ENCODE measurements at places on chromosomes 11 and 22. TPM values are rescaled to one million over a fixed set of nuclear protein-coding genes. Genes with fewer than 3 reads are reported as not detected.

DNA sequence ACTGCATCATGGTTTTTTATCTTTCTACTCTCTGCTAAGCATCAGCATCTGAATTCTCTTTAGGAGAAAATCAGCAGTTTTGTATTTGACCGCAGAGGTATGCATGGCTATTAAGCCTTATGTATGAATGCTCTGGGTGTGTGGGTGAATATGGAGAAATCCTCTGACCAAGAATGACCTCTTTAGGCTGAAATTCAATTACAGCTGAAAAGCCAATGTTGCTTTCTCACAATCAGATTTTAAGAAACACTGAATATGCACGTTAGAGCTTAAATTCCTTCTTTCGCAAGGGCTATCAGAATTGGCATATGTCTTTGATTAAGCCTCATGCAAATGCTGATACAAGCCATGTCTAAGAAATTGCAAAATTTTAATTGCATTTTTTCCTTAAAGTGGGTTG lies 43.2 kb downstream of the ARHGAP42 start:
- DNase-seq: no peak
- H3K27me3 ChIP-seq: no peaks in the 10 kb centered on the region
- H3K4me1 ChIP-seq: no peaks in the 10 kb centered on the region
- no peak overlapping the region for H3K27ac ChIP-seq
- H3K36me3 ChIP-seq: no peaks in the 10 kb centered on the region
- H3K4me3 ChIP-seq: no peak overlapping the region

GRCh38 chr11:128232588-128232987 lies 354.8 kb downstream of the ETS1 start:
- H3K4me1 ChIP-seq: no peaks in the 10 kb centered on the region
- DNase-seq: no peak
- no peaks in the 10 kb centered on the region for H3K27me3 ChIP-seq
- H3K36me3 ChIP-seq: no peaks in the 10 kb centered on the region
- H3K27ac ChIP-seq: no peak overlapping the region

DNA sequence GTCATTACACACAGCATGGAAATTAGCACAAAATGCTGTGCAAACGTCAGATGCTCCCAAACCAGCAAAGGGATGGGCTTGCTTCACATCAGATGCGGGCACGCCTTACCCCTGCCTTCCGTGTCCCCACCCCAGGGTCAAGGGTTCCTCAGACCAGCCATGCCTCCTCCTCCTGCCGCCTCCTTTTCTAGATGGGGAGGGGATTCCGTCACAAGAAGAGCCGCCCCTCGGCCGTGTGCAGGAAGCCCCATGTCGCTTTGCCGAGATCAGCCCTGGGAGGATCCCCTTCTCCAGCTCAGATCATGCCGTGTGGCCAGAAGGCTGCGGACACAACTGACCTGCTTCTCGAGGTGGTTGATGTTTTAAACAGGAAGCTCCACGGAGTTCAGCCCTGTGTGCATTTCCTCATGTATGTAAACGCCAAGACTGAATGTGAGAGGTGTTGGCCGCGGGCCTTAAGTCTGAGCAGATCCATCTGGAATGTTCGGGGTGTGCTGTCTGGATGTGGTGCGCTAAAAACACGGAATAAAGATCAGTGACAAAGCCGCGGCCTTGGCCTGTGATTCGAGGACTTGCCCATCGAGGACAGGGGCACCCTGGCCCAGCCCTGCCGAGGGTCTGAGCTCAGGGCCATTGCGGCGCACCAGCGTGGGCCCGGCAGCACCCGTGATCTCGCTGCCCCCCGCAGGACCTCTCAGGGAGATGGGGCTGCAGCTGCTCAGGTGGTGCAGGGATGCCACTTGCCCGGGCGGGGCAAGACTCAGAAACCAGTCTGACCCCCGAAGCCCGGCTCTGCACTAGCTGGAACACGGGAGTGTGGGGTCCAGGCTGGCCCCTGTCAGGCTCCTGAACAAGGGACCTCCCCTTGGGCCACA lies 412.9 kb downstream of the TBC1D22A start:
- H3K36me3 ChIP-seq: no peaks in the 10 kb centered on the region
- DNase-seq: peak; percentile 40
- H3K27ac ChIP-seq: no peak overlapping the region
- H3K4me1 ChIP-seq: no peaks in the 10 kb centered on the region
- H3K4me3 ChIP-seq: no peak overlapping the region

DNA sequence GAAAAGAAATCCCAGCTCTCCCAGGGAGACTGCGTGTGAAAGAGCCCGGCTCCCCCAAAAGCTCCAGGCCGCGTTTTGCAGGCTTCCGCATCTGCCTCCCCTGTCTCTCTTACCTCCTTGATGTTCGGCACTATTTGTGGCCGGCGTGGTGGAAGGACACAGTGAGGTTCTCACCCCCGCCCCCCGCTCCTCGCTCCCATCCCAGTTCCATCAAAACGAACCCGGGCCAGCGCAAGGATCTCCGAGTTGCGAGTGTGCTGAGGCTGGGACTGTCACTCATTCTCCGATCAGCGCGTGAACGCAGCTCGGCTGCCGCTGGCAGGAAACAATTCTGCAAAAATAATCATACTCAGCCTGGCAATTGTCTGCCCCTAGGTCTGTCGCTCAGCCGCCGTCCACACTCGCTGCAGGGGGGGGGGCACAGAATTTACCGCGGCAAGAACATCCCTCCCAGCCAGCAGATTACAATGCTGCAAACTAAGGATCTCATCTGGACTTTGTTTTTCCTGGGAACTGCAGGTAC lies at the start of gene NCAM1:
Gene NCAM1 (plus strand): TSS at position 275 of the 523 bp plus-strand sequence.
- no peaks in the 10 kb centered on the region for H3K27me3 ChIP-seq
- peaks cover 6% of the 10 kb centered on the region for H3K4me1 ChIP-seq
- H3K36me3 ChIP-seq: no peaks in the 10 kb centered on the region
- H3K4me3 ChIP-seq: peak within 1 kb of the TSS; percentile 65
- no peak within 1 kb of the TSS for H3K27ac ChIP-seq
- peak; percentile 92 for DNase-seq

GRCh38 chr11:96113193-96113681 lies 189.3 kb upstream of the MTMR2 start:
- no peak overlapping the region for H3K4me3 ChIP-seq
- H3K36me3 ChIP-seq: no peaks in the 10 kb centered on the region
- H3K27ac ChIP-seq: peak overlapping the region; percentile 43

DNA sequence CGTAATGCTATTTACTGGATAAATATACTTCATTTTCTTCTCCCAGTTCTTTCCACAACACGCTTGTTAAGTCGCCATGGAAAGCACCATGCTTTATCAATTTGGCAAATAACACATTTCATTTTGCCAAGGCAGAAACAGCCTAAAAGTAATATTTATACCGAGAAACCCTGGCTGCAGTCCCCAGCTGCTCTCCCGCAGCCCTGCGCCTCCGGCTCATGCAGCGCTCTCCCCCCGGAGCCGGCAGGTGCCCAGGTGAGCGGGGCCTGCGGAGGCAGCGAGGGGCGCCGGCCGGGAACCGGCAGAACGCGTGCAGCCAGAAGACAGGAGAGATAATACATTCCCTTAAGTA lies 681 bp upstream of the ARHGEF12 start:
- H3K4me1 ChIP-seq: peaks cover 24% of the 10 kb centered on the region
- H3K36me3 ChIP-seq: no peaks in the 10 kb centered on the region
- DNase-seq: no peak

- no peaks in the 10 kb centered on the region for H3K36me3 ChIP-seq
- DNase-seq: no peak
- H3K27ac ChIP-seq: no peak overlapping the region
- no peaks in the 10 kb centered on the region for H3K27me3 ChIP-seq
- H3K4me3 ChIP-seq: no peak overlapping the region
These were observed 60.0 kb downstream of the GRK3 start for GRCh38 chr22:25624476-25624875.

GRCh38 chr11:117417856-117418255 lies 90.2 kb downstream of the CEP164 start:
- H3K36me3 ChIP-seq: no peaks in the 10 kb centered on the region
- no peak for DNase-seq
- H3K4me1 ChIP-seq: no peaks in the 10 kb centered on the region
- H3K27me3 ChIP-seq: no peaks in the 10 kb centered on the region
- H3K27ac ChIP-seq: no peak overlapping the region

- DNase-seq: no peak
- no peak overlapping the region for H3K4me3 ChIP-seq
- no peak overlapping the region for H3K27ac ChIP-seq
- H3K4me1 ChIP-seq: peaks cover 4% of the 10 kb centered on the region
These were observed 812.6 kb downstream of the OPCML start for GRCh38 chr11:132719684-132720083.

ROM1 gene
- 9.7 TPM for total RNA-seq

NPTXR gene
- 12.6 TPM for total RNA-seq

SLC22A25 gene
- total RNA-seq: not detected

OPCML gene
- 0.62 TPM for total RNA-seq

GLYATL2 gene
- total RNA-seq: 0.12 TPM

OR52E6 gene
- 1.4 TPM for total RNA-seq

Measured in testis (tissue), 5 donors.